ENCODE measurements at places on chromosomes 6 and 20. TPM values are rescaled to one million over a fixed set of nuclear protein-coding genes. Genes with fewer than 3 reads are reported as not detected.

Gene HCK
- 29.0 TPM for total RNA-seq

DNA sequence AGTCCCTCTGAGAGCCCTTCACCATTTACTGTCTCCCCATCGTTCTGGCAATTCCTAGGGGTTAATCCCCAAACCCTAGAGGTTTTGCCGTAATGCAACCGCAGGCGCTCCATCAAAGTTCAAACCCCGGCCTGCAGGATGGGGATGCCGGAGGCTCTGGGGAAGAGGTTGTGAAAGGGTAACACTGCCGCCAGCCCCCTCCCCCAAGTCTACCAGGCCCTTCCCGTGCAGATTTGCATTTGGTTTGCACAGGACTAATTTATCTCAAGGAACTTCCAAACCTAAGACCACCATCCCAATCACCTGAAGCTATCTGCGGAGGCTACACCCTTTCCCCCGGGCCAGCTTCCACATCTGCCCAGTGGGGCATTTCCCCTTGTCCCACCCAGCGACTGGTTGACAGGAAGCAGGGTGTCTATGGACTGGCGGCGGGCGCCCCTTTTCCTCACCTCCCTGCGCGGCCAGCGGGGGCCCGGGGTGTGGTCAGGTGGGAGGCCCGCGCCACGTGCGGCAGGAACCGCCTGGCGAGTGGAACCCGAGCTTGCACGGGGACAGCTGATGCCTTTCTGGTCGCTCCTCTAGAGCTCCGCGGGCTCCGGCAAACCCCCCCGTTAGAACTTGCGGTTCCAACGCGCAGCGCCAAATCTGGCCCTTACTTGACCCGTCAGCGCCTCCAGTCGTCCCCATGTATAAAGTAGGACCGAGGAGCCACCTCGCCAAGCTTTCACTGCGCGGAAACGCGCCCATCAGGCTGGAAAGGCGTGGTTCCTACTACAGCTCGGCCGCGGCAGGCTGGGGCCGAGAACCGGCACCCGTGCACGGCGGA is 9.4 kb upstream of the SLC4A11 start:
- no peak for DNase-seq

DNA sequence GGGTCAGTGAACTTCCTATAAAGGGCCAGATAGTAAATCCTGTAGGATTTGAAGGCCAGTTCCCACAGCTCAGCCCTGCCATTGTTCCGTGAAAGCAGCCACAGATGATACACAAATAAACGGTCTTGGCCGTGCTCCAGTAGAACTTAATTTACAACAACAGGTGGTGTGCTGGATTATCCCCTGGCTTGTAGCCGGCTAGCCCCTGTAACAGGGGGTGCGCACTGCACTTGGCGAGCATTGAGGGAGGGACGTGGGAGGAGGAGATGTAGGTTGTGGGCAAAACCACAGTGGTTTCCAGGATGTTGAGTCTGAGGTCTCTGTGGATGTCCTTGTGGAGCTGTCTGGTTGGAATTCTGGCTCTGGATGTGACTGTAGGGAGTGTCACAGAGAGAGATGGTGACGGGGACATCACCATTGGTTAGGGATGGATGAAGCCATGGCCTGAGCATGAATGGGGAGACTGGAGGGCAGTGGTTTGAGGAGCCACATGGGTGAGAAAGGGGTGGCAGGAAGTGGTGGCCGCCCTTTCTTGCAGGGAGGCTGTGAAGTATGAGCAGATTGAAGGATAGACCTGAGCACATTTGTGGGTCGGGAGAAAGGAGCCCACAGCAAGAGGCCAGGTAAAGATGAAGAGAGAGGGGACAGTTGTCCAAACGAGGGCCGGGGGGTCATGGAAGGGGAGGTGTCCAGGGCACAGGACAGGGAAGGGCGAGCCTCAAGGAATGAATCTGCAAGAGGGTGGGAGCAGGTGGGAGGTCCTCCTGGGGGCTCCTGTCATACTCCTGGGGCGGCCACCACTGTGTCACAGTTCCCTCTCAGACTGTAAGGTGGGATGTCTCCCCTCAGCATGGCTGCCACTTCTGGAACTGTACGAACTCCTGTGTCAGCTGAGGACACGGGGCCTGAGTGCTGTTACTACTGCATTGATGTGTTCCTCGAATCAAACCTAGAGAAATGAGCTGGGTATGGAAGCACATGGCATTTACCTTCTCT is 53.6 kb downstream of the CDH26 start:
- no peak for DNase-seq

- no peak for DNase-seq
These were observed 300.0 kb upstream of the MAN1A1 start for GRCh38 chr6:119649531-119649930.

GRCh38 chr20:16672299-16672698 is 57.5 kb upstream of the SNRPB2 start:
- no peak for DNase-seq

DNA sequence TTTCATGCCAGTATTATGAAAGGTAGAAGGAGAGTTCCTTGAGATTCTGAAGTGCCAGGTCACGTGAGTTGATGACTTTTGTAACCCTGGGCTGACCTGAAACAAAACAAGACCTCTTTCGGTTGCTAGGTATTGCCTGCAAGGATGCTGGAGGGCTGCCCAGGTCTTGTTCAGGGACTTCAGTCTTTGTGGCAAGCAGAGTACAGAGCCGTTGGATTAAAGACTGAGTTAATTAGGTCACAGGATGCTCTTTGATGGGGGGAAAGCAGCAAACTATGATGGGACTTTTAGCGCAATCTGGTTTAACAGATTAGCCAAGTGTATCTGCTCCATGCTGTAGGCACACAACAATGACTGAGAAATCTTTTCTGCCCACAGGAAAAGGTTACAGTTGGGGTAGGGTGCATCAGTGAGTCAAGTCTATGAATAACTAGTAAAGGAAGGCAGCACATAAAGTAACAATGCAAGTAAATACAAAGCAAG is 12.8 kb upstream of the ELOVL5 start:
- no peak for DNase-seq

GRCh38 chr6:19269341-19269898 is 567.8 kb upstream of the ID4 start:
- no peak for DNase-seq

DNA sequence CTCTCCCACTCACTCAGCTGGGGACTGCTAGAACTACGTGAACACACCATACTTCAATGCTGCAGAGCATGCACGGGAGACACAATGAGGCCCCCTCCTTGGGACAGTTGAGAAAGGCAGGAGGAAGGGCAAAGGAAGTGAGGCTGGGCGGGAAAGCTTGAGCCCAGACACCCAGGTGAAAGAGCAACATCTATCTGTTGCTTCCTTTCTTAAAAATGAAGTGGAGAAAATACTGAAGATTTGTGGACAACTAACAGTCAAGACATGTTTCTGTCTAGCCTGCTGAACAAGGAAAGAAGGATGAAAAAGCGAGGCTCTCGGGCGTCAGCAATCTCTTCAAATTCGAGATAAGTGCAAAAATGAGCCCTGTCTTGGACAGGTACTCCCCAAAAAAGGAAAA is 3.0 kb upstream of the NNAT start:
- DNase-seq: no peak

Measured in thoracic aorta (tissue), 2 donors.